ENCODE measurements at places on chromosomes 5 and 9.

DNA sequence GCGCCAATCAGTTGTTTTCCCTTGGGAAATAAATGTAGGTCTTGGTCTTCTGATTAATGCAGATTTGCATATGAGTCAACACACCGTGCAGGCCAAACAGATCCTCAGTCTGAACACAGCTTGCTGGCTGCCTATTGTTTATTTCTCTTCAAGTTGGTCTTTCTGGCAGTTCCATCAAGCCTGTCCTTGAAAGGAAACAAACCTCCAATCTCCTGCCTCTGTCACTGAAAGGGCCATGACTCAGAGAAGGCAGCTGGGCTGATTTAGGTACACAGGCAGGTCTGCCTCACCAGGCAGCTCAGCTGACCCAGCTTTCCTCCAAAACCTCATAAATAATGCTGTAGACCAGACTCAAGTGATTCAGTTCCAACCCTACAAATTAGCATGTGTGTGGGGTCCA, 175.9 kb downstream of the MAN2A1 start:
- DNase-seq = no peak

- no peak for DNase-seq
These were observed 188.3 kb downstream of the GRIA1 start for GRCh38 chr5:153678617-153679329.

GRCh38 chr5:83343299-83343698, 128.2 kb upstream of the VCAN start:
- no peak for DNase-seq

DNA sequence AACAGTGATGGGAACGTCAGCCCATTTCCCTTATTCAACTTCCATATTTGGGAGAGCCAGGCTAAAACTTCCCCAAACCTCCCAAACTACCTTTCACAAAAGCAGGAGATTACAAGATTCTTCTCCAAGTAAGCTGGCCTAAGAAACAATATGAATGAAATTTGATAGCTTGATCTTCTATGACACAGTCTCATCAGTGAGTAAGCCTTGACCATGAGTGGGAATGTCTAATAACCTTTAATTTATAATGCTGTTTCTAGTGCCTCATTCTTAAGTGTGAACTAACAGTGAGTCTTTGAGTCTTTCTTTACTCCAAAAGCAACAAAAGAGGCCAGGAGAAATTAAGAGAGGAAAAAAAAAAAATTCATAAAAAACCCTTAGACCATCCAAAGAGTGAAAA, 1379.9 kb downstream of the EFNA5 start:
- no peak for DNase-seq

GRCh38 chr5:158068964-158069363, 210.0 kb upstream of the CLINT1 start:
- no peak for DNase-seq

GRCh38 chr9:806285-807156, 35.0 kb upstream of the DMRT1 start:
- DNase-seq = no peak

DNA sequence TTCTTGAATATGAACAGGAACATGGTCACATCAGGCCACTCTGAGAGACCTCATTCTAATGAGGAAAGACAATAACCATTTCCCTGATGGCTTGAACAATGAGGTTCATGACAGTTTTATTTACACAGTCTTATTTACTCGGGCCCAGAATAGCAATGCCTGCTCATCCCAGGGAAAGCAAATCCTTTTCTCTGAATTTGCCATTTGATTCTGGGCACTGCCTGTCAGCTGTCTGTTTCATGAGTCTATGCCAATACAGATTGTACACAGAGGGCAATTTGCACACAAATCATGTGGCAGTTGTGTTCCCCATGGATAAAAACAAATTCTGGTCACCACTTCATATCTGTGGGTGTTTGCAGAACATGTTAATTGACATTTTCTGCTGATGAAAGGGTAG, 492.5 kb downstream of the ACTL7B start:
- DNase-seq = no peak

- DNase-seq = no peak
These were observed 29.5 kb downstream of the MTAP start for GRCh38 chr9:21831841-21832509.

GRCh38 chr5:17258431-17258830, 41.0 kb downstream of the BASP1 start:
- DNase-seq = no peak

GRCh38 chr5:89756955-89757354, 652.6 kb downstream of the CETN3 start:
- no peak for DNase-seq

All from activated CD4-positive, CD25-positive, alpha-beta regulatory T cell (primary cell).